Frontal cortex (tissue), 4 donors: ENCODE measurements at places on chromosomes 2 and 18. TPM values are rescaled to one million over a fixed set of nuclear protein-coding genes. Genes with fewer than 3 reads are reported as not detected.

PARD6G gene
- 9.4 TPM for total RNA-seq

MC4R gene
- total RNA-seq, result 3.3 TPM

CHRNG gene
- not detected for total RNA-seq

OXER1 gene
- not detected for total RNA-seq
